AG09309 (cell line): ENCODE measurements at places on chromosomes 7 and 10.
A peak's percentile ranks its signal among the peaks of the same experiment; 100 is the strongest.

DNA sequence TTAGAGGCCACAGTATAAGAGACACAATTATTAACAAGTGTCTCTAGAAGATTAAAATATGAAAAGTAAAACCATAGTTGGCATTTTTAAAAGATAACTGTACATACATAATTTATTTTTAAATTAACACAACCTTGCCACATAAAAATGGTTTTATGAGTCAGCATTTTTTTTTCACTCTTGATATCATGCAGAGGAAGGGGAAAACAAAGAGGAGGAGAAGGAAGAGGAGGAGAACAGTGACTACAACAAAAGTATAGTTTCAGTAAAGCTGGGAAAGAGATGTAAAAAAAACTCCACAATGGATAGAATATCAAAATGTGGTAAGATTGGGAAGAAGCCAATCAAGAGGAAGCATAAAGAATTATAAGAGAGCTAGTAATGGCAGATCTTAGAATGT, 34.0 kb downstream of the CH25H start:
- DNase-seq = no peak

- peak; percentile 38 for DNase-seq
Measured at GRCh38 chr7:84042110-84042539, 152.5 kb downstream of the SEMA3A start.

DNA sequence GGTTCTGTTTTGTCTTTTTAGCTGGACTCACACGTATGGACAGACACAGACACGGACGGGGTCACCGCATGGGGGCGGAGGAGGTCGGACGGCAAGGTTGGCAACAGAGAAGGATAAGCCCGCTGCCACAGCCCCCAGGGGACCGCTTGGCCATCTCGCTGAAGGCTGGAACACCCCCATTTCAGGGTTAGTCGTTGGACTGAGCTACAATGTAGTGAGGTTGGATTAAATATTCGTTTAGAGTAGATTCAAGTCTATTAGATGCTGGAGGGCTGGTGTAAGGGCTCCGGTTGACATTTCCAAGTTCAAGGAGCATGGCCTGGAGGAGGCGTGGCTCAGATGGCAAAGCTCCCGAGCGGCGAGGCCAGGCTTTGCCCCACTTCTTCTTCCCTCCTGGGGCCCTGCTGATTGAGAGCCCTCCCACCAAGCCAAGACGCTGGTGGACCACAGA, 35.2 kb downstream of the PPIF start:
- DNase-seq = no peak

DNA sequence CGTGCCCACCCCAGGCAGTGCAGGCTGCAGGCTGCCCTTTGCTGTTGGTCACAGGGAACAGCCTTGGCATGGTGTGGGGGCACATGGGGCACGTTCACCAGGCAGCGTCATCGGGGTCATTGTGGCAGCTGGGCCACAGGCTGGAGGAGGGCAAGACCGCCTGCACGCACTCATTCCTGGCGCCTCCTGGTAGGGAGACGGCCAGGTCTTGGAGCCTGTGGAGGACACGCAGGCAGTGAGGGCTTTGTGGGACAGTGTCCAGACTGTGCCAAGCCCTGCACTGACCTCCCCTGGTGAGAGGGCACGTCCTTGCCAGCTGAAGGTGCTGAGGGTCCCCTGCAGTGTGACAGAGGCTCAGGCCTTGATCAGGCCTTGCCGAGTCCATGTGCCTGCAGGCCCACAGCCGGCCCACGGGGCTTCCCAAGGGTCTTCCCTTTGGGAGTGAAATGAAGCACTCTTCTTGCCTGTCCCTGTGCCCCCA, 76.4 kb downstream of the NKX6-2 start:
- DNase-seq = no peak
